ENCODE measurements at places on chromosomes 4 and X.

DNA sequence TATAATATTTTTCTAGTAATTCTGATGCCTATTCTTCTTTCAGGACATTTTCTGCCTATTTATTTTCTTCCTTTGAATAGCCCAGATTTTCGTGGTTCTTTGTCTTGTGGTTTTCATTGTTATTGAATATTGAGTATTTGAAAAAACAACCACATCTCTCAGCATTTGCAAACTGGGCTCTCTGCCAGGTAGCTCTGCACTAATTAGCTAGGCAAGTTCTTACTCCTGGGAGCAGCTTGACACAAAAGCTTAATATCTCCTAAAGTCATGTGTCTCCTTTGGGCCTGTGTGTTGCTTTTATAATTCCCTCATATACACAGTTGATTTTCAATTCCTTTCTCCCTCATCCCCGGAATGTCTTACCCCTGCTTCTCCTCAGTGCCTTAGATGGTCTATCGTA is 413.5 kb upstream of the GRIA3 start:
- DNase-seq, result no peak

DNA sequence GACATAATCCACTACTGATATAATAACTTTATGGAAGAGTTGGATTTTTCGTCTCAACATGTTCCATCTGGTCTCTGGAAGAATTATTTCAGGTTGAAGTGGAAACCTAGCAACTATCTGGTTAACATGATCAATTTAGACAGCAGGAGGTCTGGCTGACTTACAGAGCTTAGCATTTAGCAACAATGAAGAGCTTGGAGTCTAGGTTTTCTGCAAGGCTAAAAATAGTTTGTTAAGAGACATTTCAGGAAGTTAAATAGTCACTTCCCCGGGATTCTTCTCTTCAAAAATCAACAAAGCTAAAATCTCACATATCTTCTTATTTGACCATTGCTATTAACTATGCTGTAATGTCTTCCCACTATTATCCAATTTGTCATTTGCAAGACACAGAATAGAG is 418.6 kb upstream of the DIPK2B start:
- no peak for DNase-seq

DNA sequence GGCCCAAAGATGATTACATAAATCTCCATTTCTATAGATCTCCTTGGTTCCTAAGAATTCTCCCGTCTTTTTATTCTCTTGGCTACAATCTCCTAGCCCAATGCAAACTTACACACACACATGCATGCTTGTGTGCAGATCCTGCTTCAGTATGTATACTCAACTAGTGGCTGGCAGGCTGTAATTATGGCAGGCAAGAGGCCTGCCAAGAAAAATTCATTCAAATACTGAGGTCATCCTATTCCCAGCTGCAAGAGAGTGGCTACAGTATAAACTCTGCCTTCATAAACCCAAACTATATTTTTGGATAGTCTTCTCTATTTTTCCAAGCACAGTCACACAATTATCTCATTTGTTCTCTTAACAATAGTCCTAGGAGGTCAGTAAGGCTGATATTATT is 95.2 kb downstream of the SHROOM4 start:
- no peak for DNase-seq

- peak; percentile 8 for DNase-seq
Measured at GRCh38 chrX:103629318-103630170, 769 bp downstream of the TCEAL1 start.

DNA sequence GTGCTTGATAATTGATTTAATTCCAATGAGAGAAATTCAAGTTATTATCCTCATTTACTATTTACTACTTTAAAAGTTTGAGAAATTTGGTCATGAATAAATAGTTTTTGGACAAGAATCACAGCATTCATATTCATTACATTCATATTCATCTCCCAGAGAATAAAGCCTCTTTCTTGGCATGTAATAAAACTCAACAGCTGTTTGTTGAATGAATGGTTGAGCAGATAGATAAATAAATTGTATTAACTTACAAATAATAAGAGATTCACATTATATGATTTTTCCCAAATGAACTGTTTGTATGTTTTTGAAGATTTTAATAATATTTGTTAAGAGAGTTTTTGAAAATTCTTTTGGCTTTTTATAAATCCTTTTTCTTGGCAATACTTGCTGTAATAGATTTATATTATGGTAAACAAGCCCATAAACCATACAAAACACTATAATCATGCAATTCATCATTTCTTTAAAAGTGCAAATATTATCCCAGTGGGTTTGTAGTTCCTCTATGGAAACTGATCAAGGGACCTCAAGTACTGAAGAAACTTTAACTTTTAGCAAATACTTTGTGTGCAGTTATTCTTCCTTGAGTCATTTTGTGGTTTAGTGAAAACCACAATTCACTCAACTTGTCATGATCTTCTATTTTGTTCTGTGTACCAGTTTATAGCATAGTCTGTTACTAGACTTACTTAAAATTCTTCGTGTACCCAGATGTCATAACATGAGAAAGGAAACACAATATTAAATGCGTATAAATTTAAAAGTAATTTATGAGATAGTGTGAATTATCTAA is 371.8 kb downstream of the ADGRL3 start:
- DNase-seq, result no peak

Measured in activated CD4-positive, alpha-beta T cell treated with anti-CD3 and anti-CD28 coated beads, Interleukin-2, amount 10 ng/mL, durations not matched to agents 7 days and 5 days (primary cell).